ENCODE measurements at places on chromosomes 2 and 18.

DNA sequence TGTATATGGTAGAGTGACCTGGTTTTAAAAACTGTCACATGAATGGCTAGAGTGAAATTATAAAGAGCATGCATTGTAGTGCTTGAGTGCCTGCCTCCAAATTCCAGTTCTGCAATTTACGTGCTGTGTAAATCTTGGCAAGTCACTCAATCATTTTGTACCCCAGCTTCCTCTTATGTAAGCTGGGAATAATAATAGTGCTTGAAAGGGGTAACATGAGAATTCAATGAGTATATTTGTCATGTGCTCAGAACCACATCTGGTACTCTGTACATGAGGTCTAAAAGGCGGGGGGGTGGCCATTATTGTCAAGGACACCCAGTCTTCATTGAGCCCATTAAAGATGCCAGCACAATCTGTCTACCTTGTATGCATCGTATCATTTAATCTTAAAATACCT is 214.8 kb downstream of the MC4R start:
- DNase-seq, result no peak

- no peak for DNase-seq
These were observed 156.9 kb downstream of the GRB14 start for GRCh38 chr2:164464376-164464775.

- no peak for DNase-seq
These were observed 363.0 kb upstream of the FANCL start for GRCh38 chr2:58604096-58604495.

DNA sequence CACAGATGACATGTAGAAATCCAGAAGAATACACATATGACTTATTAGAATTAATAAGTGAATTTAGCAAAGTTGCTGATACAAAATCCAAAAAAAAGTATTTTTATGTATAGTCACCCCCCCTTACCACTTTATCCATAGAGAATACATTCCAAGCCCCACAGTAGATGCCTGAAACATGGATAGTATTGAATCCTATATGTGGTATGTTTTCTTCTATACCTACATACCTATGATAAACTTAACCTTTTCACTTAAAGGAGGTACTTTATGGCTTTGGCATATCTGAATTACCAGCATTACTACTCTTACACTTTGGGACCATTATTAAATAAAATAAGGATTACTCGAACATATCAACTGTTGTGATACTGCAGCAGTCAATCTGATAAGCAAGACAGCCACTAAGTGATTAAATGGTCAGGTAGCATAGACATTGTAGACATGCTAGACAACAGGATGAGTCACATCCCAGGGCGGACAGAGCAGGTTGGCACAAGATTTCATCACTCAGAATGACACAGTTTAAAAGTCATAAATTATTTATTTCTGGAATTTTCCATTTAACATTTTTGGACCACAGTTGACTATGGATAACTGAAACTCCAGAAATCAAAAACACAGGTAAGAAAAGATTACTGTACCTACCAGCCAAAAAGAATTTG is 208.2 kb upstream of the CHAC2 start:
- no peak for DNase-seq

GRCh38 chr2:159773426-159773825 is 24.6 kb downstream of the CD302 start:
- no peak for DNase-seq

DNA sequence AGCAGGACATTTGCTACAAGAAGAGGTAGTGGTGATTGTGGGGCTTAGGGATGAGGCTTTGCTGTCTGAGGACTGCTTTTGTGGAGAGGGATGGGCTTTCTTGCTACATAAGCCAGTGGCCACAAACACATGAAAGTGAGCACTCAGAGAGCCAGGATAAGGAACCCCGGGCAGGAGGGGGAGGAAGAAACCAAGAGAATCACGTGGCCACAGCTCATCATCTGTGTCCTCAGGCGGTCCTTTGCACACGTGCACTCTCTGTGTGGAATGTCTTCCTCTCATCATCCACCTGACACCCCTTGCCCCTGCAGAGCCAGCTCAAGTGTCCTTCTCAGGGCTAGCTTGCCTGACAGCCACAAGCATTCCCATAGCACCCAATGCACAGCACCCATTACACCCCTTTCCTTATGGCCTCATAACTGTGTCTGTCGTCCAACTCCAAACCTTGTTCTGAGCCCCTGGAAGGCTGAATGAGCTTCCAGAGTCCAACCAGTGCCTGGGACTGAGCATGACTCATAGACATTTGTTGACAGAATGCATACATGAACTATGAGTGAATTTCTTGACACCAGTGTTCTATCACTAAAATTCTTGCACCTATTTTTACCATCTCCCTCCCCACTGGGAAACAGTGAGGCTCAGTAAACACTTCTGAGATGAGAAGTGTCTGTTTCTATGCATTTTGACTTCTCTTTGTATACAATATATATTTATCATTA is 398.3 kb downstream of the ALK start:
- no peak for DNase-seq

GRCh38 chr2:172361360-172361759 is 66.0 kb upstream of the ITGA6 start:
- DNase-seq, result peak; percentile 27

DNA sequence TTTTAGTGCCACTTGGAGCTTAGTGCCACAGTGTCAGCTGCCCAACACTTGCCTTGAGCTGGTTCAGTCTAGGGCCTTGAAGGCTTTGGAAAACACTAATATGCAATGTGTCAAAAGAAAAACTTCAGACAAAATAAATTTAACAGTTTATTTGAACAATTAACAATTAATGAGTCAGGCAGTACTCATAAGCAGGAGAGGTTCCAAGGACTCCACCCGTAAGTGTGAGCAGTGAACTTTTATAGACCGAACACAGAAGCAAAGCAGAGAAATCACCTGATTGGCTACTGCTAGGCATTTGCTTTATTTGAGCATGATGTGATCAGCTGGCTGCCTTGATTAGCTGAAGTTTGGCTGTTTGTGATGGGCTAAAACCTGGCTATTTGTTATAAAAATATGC is 49.5 kb upstream of the TBC1D8 start:
- no peak for DNase-seq

DNA sequence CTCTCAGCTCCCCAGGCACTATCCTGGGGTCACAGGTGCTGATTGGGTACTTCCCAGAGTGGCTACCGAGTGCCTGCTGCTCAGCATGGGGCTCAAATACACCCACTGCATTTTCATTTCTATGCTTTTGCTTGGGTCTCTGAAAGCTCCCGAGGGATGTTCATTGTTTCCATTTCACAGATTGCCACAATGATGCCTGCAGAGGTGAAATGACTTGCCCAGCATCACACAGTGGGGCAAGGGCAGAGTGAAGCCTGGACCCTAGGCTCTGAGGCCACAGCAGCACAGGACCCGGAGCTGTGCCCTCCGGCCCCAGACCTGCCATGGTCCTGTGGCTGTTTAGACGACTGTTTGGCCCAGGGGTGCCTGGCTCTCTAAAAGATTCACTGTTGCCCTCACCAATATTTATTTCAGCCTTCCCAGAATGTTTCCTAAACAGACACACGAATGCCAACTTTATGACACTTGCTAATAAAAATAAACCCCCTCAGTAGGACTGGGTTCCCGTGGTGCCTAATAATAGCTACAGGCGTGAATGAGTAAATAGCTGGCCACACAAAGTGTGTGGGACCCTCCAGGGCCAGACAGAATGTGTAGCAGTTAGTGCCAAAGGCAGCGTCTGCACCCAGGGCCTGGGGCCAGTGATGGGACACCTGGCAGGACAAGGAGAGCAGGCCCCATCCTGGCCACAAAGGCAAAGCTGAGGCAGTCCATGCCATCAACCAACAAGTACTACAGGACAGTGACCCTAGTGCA is 11.5 kb upstream of the ST8SIA5 start:
- DNase-seq, result no peak

DNA sequence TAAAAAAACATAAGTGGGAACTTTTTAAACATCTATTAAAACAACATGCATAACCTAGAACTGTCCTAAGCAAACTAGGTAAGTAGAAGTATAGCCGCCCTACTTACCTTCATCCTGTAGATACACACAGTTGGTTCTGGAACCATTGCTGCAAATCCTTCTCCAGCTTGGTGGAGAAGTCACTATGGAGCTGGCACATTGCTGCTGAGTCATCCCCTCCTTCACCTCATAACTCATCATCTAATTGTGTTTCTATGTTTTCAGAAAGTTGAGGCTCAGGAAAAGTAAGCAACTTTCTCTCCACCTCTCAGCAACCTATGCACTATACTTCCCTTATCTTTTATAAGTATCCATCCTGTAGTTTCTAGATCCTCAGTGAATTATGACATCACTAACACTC is 269.8 kb upstream of the MMADHC start:
- peak; percentile 12 for DNase-seq

DNA sequence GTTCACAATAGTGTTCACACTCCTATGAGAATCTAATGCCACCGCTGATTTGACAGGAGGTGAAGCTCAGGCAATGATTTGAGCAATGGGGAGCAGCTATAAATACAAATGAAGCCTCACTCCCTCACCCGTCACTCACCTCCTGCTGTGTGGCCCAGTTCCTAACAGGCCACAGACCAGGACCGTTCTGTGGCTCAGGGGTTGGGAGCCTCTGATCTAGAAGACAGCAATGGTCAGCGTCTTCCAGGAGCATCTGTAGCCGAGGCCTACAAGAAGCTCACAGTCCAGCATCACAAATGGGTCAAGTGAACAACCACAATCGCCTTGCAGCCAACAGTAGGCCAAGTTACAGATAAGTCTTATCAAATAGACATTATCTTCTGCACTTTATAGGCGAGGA is 110.0 kb upstream of the SLC66A3 start:
- no peak for DNase-seq

- no peak for DNase-seq
These were observed 185.0 kb upstream of the SMIM21 start for GRCh38 chr18:75612456-75612855.

- DNase-seq, result no peak
These were observed 114.7 kb downstream of the FAM117B start for GRCh38 chr2:202749477-202749876.

GRCh38 chr2:41597680-41598079 is 450.1 kb upstream of the PKDCC start:
- no peak for DNase-seq

GRCh38 chr2:134185639-134186038 is 68.2 kb upstream of the MGAT5 start:
- no peak for DNase-seq

DNA sequence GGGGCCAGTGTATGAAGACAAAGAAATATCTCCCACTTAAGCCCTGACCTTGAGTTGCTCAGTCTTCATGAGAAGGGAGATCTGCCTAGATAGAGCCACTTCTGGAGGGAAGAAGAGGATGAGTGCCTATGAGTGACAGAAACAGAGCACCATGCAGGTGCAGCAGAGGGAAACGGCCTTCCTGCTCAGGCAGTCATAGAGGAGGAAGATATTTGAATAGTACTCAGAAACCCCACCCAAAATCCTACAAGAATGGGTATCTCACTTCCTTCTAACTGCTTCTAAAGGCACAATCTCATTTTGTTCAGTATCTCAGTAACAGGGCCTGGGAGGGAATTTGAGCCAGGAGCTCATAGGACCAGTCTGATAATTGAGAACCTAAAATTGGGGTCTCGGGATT is 339.3 kb downstream of the ALK start:
- DNase-seq, result no peak

DNA sequence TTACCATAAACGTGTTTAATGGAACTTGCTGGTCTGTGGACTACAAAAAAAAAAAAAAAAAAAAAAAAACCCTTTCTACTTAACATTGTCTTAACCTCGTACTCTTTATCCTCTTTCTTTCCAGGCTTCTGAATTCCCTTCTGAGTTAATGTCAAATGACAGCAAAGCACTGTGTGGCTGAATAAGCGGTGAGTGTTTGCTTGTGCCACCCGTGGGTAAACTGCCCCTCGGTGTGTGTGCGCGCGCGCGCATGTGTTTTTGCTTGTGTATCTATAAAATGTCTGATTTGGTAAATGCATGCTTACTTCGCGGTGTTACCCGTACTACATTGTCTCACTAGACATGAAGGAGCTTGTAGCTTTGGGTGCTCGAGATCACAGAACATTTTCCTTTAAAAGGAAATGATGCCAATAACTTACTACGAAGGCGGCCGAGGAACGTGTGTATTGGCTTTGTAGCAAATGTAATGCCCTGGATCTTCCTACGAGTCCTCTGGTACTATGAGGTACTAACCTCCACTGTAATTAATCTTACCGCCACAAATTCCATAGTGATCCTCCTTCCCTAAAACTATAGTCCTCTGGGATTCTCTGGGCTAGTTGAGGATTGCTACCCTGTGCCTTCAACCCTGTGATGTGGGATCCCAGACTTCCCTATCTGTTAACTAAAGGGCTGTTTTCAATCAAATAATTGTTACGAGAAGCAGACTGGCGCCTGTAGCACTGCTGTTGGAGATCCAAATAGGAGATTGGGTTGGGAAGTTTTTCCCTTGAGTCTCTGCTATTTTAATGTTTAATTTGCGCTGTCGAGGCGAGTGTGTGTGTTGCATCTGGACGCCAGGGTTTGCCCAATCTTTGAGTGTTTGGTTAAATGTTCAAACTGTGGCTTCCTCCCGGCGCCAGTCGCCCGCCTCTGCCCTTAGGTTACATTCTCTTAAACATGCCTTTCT is 1.1 kb downstream of the ID2 start:
- no peak for DNase-seq

GRCh38 chr2:189751080-189751658 is 11.4 kb downstream of the OSGEPL1 start:
- no peak for DNase-seq

GRCh38 chr2:88016960-88017779 is 823 bp upstream of the RNU2-63P start:
- no peak for DNase-seq

GRCh38 chr2:2664989-2665833 is 334.1 kb upstream of the MYT1L start:
- no peak for DNase-seq

DNA sequence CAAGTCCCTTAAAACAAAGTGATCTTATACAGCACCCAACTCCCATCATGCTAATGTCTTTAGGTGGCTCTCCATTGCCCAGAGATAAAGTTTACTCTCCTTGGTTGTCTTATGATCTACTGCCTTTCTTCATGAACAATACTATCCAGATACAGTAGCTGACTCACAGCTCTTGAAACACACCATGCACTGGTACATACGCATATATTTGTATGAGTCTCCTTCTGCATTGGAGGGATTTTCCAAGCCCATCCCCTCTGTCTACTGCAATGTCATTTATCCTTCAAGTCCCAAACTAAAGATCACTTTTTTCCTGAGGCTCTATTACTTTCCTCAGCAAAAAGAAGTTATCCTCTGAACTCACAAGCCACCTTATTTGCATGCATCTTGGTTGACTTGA is 84.7 kb upstream of the LRATD1 start:
- no peak for DNase-seq

- no peak for DNase-seq
These were observed 556.0 kb upstream of the MEX3C start for GRCh38 chr18:51753365-51754057.

DNA sequence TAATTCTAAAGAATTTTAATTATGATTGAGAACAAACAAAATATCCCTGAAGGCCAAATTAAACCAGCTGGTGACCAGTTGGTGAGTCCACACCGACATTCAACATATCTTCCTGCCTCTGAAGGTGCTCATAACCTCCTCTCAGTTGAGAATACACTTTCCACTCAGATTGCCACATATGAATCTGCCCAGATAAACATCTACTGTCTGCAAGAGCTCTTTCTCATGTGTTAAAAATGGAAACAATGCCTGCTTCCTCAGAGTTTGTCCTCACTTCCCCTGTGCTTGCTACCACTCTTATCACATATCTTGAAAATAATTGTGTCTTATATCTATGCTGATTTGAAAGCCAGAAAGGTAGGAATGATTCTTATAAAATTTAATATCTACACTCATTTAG is 177.7 kb upstream of the GULP1 start:
- DNase-seq, result peak; percentile 37

GRCh38 chr18:50559752-50560680 is at the start of gene MAPK4:
MAPK4 (plus strand) TSS chr18:50560087; CDS start chr18:50663959, 103,872 bp downstream.
- no peak for DNase-seq

GRCh38 chr18:23268641-23269040 is 133.4 kb downstream of the CABLES1 start:
- no peak for DNase-seq
